ENCODE measurements at places on chromosomes 16 and 17. TPM values are rescaled to one million over a fixed set of nuclear protein-coding genes. Genes with fewer than 3 reads are reported as not detected.
A peak's percentile ranks its signal among the peaks of the same experiment; 100 is the strongest.

DNA sequence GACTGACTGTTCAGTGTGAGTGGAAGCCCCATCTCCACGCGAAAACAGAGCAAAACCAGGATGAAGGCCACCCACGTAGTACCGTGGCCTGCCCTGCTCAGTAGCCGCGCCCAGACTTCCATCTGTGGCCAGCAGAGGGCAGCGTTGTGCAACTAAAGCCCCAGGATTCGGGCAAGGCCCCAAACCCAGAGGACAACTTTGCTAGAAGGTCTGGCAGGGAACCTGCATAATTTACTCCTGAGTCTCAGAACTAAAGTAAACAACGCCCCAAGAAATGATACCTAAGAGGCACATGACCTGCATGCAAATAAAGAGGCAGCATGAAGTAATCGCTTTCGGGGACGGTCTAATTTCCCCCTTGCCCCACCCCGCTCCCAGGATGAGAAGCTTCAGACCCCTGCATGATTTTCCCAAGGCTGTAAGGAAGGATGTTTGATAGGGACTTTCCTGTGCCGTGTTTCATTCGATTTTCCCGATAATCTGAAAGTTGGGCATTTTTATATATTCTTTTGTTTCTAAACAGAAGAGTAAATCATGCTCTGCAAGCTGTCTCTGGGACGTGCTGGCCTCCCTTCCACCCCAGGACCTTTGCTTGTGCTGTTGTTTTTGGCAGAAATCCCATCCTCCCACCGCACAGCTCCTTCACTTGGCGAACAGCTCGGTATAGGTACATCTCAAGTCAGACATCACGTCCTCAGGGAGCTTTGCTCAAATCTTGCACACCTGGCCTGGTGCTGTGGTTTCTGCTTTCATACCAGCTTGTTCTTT lies 18.6 kb downstream of the HSBP1 start:
- DNase-seq, result peak; percentile 80
- H3K27me3 ChIP-seq, result no peaks in the 10 kb centered on the region
- no peaks in the 10 kb centered on the region for H3K4me1 ChIP-seq
- no peak overlapping the region for H3K27ac ChIP-seq

- peaks cover 54% of the 10 kb centered on the region for H3K27me3 ChIP-seq
- H3K4me1 ChIP-seq, result no peaks in the 10 kb centered on the region
- H3K27ac ChIP-seq, result peak overlapping the region; percentile 80
- no peaks in the 10 kb centered on the region for H3K36me3 ChIP-seq
Observed at GRCh38 chr17:14302091-14302430, 1.2 kb downstream of the HS3ST3B1 start.

GRCh38 chr17:80895366-80895765 lies 96.3 kb upstream of the CHMP6 start:
- DNase-seq, result no peak
- H3K27ac ChIP-seq, result no peak overlapping the region
- H3K27me3 ChIP-seq, result no peaks in the 10 kb centered on the region
- peaks cover 4% of the 10 kb centered on the region for H3K4me1 ChIP-seq
- no peak overlapping the region for H3K4me3 ChIP-seq

- no peaks in the 10 kb centered on the region for H3K27me3 ChIP-seq
- no peak for DNase-seq
- peaks cover 21% of the 10 kb centered on the region for H3K4me1 ChIP-seq
- no peak overlapping the region for H3K4me3 ChIP-seq
Observed at GRCh38 chr17:46944931-46945330, 22.0 kb downstream of the GOSR2 start.

The GPATCH8 gene
- 24.9 TPM for total RNA-seq

GRCh38 chr17:39800540-39800939 lies 62.8 kb downstream of the GRB7 start:
- H3K27me3 ChIP-seq, result no peaks in the 10 kb centered on the region
- H3K4me1 ChIP-seq, result no peaks in the 10 kb centered on the region
- H3K27ac ChIP-seq, result no peak overlapping the region
- no peak for DNase-seq

The TRIM37 gene
- total RNA-seq, result 19.2 TPM

DNA sequence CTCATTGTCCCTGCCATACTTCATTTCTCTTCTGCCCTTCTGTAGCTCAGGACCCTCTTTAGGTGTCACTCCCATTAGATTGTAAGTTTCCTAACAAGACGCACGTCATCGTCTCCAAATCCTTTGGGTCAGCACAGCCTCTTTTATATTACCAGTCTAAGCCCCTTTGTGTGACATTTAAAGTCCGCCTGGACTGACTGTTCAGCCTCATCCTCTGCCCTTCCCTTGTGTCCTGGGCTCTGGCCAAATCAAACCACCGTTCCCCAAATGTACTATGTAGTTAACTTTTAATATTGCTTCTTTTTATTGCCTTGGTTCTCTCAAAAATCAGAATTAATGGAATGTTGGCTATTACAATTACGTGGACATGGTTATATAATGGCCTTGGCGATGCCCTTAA lies 38.2 kb downstream of the PITPNC1 start:
- H3K36me3 ChIP-seq, result no peaks in the 10 kb centered on the region
- H3K27me3 ChIP-seq, result no peaks in the 10 kb centered on the region
- H3K4me3 ChIP-seq, result no peak overlapping the region
- no peak overlapping the region for H3K27ac ChIP-seq
- peaks cover 4% of the 10 kb centered on the region for H3K4me1 ChIP-seq

- peaks cover 14% of the 10 kb centered on the region for H3K4me1 ChIP-seq
- H3K27ac ChIP-seq, result peak overlapping the region; percentile 96
- peak overlapping the region; percentile 69 for H3K4me3 ChIP-seq
- peak; percentile 74 for DNase-seq
- no peaks in the 10 kb centered on the region for H3K27me3 ChIP-seq
Observed at GRCh38 chr17:8223356-8224126, 13.2 kb upstream of the AURKB start.

- H3K27ac ChIP-seq, result no peak overlapping the region
- H3K4me1 ChIP-seq, result no peaks in the 10 kb centered on the region
- H3K36me3 ChIP-seq, result no peaks in the 10 kb centered on the region
- no peaks in the 10 kb centered on the region for H3K27me3 ChIP-seq
Observed at GRCh38 chr16:13060932-13061331, 159.5 kb downstream of the SHISA9 start.

GRCh38 chr16:54070789-54071343 lies 215.7 kb downstream of the IRX3 start:
- no peaks in the 10 kb centered on the region for H3K4me1 ChIP-seq
- no peak overlapping the region for H3K4me3 ChIP-seq

- no peaks in the 10 kb centered on the region for H3K27me3 ChIP-seq
- H3K27ac ChIP-seq, result no peak overlapping the region
Observed at GRCh38 chr16:87968541-87968940, 17.3 kb downstream of the BANP start.

GRCh38 chr16:48365601-48366164 lies 19.5 kb downstream of the SIAH1 start:
- peak overlapping the region; percentile 43 for H3K27ac ChIP-seq
- peak; percentile 92 for DNase-seq
- peaks cover 52% of the 10 kb centered on the region for H3K4me1 ChIP-seq
- H3K4me3 ChIP-seq, result peak overlapping the region; percentile 52

All from heart left ventricle (tissue), 16 donors.